Stimulated activated naive CD4-positive, alpha-beta T cell (primary cell): ENCODE measurements at places on chromosomes 5 and 9.

- DNase-seq: no peak
Observed at GRCh38 chr5:151700296-151700695, 13.6 kb upstream of the SPARC start.

- DNase-seq: no peak
Observed at GRCh38 chr9:97864396-97864795, 11.4 kb downstream of the FOXE1 start.

DNA sequence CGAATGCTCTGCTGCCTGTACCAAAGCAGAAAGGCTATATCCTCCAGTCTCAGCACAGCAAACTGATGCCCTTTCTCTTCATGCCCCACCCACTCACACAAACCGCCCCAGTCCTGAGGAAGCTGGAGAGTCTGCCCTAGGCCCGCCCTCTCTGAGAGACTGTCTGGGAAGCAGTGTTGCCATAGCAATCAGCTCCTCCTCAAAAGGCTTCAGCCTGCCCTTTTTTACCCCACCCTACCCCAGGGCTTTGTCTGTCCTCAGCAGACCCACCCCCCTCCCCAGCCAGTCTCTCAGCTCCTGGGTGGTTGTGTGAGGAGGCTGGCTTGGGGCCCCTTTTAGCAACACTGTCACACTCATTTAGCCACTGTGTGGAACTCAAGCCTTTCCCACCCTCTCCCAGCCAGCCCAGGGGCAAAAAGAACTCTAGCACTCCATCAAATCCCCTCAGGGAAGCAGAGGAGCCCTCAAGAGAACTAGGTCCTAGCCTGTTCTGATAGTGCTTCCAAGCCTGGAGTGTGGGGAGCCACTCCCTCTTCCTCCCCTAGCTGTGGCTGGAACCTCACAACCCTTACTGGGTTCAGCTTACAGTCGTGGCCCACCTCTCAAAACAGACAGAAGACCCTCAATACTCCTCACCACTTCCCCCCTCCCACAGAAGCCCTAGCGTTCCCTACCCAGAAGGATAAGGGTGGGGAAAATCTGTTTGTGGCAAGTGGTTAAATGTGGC lies 1.4 kb downstream of the ATOSB start:
- DNase-seq: peak; percentile 69

DNA sequence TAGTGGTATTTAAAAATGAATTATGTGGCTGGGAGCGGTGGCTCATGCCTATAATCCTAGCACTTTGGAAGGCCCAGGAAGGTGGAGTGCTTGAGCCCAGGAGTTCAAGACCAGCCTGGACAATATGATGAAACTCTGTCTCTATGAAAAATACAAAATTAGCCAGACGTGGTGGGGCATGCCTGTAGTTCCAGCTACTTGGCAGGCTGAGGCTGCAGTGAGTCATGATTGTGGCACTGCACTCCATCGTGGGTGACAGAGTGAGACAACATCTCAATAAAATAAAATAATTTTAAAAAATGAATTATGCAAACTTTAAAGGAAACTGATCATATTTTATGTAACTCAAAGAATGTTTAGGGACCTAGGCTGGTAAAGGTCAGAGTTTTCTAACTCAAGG lies 310.8 kb upstream of the DMRT1 start:
- DNase-seq: no peak

DNA sequence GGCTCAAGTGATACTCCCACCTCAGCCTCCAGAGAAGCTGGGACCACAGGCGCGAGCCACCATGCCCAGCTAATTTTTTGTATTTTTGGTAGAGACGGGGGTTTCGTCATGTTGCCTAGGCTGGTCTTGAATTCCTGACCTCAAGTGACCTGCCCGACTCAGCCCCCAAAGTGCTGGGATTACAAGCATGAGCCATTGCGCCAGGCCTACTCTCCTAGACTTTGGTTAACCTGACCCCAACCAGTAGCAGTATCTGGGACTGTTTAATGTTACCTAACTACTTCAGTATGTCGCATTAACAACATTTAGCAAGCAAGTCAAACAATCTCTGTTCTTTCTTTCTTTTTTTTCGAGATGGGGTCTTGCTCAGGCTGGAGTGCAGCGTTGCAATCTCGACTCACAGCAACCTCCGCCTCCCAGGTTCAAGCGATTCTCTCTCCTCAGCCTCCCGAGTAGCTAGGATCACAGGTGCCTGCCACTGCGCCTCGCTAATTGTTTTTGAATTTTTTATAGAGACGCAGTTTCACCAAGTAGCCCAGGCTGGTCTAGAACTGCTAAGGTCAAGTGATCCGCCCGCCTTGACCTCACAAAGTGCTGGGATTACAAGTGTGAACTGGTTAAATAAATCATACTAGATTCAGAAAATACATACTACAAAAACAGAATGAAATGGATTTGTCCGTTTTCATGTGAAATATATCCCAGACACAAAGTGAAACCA lies 2.0 kb downstream of the AK3 start:
- no peak for DNase-seq

GRCh38 chr5:116371935-116372334 lies 202.7 kb downstream of the SEMA6A start:
- no peak for DNase-seq

GRCh38 chr9:19516348-19516747 lies 107.5 kb downstream of the ACER2 start:
- no peak for DNase-seq
